ENCODE measurements at places on chromosomes 5 and 9.
A peak's percentile ranks its signal among the peaks of the same experiment; 100 is the strongest.

DNA sequence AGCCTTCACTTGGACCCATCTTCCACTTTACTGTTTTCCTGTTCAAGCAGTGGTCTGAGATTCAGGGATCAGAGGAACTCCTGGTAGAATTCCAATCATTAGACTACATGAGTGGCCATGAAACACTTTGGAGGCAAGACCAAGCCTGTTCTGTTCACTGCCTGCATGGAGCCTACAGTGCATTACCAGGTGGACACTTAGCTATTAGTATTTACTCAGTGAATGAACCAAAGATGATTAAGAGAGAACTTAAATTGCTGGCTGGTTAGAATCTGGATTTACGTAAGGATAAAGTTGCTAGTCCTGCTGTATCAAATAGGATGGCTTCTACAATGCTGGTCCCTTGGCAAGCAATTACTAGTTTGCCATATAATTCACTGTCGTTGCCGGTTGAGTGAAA, 245.5 kb downstream of the ARRDC3 start:
- DNase-seq = no peak

DNA sequence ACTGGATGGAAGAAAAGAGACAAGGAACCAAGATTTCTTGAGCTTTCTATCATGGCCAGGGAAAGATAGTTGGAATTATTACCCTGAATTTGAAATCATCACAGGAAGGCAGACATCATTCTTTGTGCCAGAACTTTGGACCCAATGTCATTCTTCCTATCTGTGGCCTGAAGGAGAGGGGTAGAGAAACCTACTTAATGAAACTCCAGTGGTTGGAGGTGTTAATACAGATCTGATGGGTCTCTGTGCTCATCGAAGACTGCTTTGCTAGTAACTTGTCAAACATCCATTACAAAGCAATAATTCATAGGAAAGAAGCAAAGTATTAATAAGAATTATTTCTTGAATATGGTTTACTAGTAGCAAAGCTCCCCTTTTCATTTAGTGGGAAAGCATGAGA, 26.9 kb downstream of the PRLR start:
- DNase-seq = no peak

DNA sequence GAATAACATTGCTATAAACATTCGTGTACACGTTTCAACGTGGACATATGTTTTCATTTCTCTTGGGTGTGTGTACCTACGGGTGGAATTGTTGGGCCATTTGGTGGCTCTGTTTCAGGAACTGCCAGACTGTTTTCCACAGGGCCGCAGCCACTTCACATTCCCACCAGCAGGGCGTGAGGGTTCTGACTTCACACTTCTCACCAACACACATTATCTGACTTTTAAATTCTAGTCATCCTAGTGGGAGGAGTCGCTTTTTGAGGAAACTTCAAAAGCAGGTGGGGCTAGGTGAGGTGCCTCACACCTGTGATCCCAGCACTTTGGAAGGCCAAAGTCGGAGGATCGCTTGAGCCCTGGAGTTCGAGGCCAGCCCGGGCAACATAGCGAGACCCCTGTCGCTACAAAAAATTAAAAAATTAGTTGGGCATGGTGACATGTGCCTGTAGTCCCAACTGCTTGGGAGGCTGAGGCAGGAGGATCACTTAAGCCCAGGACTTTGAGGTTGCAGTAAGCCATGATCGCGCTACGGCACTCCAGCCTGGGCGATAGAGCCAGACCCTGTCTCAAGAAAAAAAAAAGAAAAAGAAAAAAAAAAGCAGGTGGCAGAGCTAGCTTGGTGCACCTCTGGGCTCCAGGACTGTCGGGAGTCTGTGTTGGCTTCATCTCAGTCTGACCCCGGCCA, 28.5 kb downstream of the TSPAN17 start:
- peak; percentile 35 for DNase-seq

- no peak for DNase-seq
Observed at GRCh38 chr5:39080597-39081204, 6.5 kb upstream of the RICTOR start.

DNA sequence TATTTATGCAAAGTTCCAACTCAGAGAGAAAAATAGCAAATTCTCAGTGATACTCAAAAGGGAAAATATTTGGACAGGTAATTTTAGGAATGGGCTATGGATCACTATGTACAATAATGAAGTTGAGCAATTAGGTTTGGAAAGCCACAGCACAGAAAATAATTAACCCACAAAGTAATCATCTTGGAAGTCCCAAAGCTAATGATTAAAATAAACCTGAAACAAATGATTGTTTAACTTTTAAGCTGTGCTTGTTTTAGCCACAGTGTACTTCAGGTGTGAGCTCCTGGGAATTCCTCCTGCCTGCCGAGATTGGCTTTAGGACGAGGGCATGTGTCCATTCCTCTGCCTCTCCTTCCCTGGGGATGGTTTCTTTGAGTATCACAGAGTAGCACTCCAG, 403.9 kb downstream of the ZSWIM6 start:
- DNase-seq = no peak

GRCh38 chr5:133205204-133205603, 153.4 kb downstream of the HSPA4 start:
- DNase-seq = no peak

DNA sequence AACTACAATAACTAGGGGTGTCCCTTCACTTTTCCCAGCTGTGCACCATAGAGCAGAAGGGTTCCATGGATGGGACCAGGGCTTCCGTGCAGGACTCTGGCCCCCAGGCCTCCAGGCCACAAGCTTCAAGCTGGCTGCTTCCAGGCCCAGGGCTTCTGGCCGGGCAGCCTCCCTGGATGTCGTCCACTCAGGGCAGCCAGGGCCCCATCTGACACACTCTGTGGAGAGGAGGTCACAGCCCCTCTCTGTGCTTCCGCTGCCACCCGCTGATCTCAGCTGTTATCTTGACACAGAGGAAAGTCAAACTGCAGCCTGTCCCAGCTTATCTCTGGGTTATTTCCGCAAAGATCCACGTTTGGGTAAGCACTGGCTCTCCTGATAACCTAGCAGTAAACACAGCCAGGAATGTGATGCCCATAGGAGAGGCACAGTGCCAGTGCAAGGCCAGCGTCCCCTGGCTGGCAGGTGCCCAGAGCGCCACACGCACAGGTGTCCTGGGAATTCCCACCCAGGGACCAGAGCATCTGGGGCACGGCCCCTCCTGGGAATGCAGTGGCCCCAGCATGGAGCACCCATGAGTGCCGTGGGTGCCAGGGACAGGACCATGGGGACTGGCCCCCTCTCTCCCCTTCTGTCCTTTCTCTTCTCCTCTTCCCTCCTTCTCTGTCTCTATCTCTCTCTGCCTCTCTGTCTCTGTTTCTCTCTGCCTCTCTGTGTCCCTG, 15.6 kb upstream of the SLC6A19 start:
- DNase-seq = no peak

- no peak for DNase-seq
Observed at GRCh38 chr5:55151923-55152842, 7.8 kb upstream of the GPX8 start.

- DNase-seq = no peak
Observed at GRCh38 chr9:133948131-133948530, 44.0 kb downstream of the VAV2 start.

- DNase-seq = no peak
Observed at GRCh38 chr5:34484216-34484920, 171.8 kb upstream of the RAI14 start.

- peak; percentile 17 for DNase-seq
Observed at GRCh38 chr5:133618141-133618540, 5.8 kb upstream of the FSTL4 start.

- no peak for DNase-seq
Observed at GRCh38 chr9:95776176-95776575, 99.3 kb upstream of the ERCC6L2 start.

GRCh38 chr5:50958852-50959457, 292.5 kb downstream of the PARP8 start:
- no peak for DNase-seq

GRCh38 chr5:72234868-72235267, 85.2 kb downstream of the MRPS27 start:
- no peak for DNase-seq

DNA sequence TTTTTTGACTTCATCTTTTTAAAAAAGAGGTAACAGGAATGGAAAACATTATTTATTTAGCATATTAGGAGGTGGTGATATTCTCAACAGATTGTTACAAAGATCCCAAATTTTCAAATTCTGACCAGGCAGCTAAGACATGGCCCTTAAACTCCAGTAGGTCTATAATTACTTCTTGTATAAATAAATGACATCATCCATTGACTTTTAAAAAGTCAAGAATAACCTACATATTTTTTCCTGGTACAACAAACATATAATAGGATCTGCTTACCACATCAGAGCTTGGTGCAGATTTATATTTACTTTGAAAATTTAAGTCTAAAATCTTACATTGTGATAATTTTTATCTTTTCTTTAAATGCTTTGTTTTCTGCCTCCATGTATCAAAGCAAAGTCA, 92.2 kb upstream of the TRPM3 start:
- no peak for DNase-seq

DNA sequence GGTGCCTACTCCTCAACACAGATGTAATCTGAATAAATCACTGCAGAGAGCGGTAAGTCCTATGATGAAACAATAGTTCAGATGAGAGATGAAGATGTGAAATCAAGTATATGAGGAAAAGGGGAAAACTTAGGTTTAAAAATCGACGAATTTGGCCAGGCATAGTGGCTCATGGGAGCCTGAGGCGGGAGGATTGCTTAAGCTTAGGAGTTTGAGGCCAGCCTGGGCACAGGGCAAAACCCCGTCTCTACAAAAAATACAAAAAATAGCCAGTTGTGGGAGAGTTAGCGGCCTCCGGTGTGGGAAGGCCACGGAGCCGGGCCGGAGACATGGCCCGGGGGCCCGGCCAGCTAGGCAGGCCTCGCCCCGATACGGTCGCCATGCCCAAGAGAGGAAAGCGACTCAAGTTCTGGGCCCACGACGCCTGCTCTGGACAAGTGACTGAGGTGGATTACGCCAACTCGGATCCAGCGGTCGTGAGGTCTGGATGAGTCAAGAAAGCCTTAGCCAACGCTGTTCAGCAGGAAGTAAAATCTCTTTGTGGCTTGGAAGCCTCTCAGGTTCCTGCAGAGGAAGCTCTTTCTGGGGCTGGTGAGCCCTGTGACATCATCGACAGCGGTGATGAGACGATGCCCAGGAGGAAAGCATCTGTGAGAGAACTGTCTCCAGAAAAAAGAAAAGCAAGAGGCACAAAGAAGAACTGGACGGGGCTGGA, 62.8 kb upstream of the SUB1 start:
- DNase-seq = no peak
